Fibroblast of upper back skin (primary cell): ENCODE measurements at places on chromosomes 5 and 9.

DNA sequence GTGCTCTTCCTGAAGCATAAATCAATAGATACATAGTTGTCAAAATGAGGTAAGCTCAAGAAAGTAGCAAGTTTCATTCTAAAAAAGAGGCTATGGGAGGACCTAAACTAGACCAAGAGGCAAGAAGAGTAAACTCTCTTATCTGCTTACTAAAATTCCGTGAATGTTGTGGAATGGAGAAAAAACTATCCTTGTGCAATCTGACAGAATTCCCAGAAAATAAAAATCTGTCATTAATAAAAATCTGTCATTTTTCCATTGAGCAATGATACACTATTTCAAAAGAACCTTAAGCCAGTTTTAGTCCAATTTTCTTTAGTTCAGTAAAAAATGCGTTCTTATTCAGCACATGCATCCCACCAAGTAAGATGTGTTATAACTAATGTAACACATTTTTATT lies 15.9 kb upstream of the FANCC start:
- DNase-seq: peak; percentile 31

DNA sequence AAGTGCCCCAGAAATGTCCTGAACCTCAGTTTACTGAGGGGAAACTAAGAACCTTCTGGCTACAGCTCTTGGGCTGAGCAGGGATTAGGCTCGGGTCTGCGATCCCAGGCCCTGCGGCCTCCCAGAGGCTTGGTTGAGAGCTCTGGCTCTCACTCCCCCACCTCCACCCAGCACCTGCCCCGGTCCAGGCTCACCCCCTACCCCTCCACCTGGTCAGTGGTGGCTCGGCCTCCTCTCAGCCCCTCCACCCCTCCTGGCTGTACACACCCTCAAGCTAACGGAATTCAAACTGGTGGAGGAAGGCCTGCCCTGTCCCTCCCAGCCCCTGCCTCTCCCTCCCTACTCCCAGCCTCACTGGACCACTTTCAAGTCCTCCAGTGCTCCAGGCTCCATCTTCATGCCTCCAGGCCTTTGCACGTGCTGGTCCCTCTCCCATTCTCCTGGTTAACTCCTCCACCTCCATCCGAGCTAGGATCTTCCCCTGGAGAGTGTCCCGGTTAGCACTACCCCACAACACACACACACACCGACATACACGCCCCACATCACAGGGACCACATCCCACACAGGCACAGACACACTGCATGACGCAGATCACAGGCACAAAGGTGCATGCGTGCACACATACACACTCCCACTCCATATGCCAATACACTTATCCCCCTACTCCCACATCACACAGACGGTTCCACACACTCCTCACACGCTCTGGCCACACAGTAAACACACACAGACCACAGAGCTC lies 130.9 kb downstream of the C9orf50 start:
- peak; percentile 49 for DNase-seq

DNA sequence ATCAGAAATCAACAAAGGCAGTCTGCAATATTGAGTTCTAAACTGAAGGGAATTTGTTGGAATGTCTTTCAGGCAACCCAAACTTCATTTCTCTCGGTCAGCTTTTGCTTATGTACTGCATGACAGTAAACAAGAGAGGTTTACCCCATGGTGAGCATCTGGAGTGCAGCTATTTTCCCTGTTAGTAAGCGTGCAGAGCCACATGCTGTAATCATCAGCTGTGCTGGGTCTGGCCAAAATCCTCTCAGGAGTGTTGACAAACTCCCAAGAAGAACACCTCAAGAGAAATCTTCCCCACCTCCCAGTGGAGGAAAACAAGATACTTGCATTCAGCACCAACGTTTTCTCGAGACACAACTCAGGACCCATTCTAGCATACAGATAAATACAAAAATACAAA lies 83.6 kb upstream of the ADAMTSL1 start:
- DNase-seq: peak; percentile 60

- DNase-seq: no peak
Observed at GRCh38 chr5:144202726-144203125, 32.1 kb downstream of the KCTD16 start.

GRCh38 chr5:10627160-10627701 lies 63.4 kb downstream of the ANKRD33B start:
- no peak for DNase-seq

DNA sequence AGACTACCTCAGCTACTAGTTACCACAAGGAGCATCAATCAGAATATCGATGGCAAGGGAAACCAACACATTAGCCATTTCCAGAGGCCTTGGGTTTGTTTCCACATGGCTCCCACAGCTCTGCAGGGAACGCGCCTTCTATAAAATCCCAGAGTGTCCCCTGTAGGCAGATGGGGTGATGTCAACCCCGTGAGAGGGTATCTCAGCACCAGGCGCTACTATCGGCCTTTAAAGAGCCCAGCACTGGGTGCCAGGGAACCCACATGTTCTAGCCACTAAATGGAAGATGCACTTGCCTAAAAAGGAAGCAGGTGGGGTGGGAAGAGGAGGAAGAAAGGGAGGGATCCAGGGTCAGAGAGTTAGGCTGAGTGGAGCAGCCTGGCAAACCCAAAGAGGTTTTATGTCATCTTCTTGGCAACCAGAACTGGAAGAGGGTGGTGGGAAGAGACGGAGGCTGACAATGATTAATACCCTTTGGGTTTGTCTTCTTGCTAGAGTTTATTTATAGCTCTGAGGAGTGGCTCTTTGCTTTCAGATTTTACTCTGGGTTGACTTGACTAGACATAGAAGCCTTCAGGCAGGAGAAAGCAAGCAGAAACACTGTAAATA lies 19.9 kb downstream of the MACROH2A1 start:
- DNase-seq: peak; percentile 60

DNA sequence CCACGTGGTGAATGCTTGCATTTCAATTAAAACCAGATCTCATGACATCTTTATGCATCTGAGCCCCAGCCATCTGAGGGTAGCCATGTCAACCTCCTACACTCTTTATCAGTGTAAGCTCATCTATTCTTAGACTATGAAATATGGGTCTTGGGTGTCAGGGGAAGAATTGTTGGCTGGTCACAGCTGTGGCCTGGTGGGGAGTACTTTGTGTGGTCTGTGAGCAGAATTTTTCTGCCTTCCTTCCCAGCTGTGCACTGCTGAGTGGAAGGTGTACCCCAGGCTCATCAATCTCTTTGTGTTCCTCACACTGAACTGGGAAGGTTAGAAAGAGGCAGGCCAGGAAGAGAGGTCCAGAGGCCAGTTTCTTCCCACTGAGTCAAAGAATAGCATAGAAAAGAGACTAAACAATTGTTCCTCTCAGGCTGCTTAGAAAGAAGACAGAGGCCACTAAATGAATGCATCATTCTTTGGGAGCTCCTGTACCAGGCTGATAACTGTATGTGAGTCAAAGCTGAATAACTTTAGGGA lies 202.7 kb upstream of the RGMB start:
- DNase-seq: peak; percentile 70

- DNase-seq: no peak
Observed at GRCh38 chr9:135357863-135358551, 121.6 kb upstream of the PPP1R26 start.

GRCh38 chr5:179054036-179054785 lies 6.0 kb upstream of the ZNF354C start:
- no peak for DNase-seq

DNA sequence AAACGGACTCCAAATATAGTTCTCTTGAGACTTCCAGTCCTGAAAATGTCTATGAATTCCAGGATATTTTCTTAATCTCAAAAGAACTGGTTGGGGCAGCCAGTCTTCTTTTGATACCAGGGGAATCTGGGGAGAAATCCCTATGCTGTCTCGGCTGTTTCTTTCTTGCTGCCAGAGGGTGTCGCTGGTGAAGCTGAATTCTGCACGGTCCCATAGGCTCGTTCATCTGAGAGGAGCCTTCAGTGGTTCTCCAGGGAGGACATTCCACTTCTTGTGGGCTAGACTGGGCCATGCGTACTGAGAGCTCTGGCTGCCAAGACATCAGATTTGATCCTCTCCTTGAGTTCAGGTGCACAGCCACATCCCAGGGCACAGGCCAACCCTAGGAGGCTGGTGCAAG lies 155.0 kb upstream of the CLINT1 start:
- peak; percentile 85 for DNase-seq

- no peak for DNase-seq
Observed at GRCh38 chr9:72304538-72304937, 60.5 kb downstream of the ZFAND5 start.
